Head of caudate nucleus (tissue), 42 donors: ENCODE measurements at places on chromosomes 1 and 21.

- DNase-seq, result no peak
These were observed 5.2 kb downstream of the OLIG1 start for GRCh38 chr21:33075128-33075527.

DNA sequence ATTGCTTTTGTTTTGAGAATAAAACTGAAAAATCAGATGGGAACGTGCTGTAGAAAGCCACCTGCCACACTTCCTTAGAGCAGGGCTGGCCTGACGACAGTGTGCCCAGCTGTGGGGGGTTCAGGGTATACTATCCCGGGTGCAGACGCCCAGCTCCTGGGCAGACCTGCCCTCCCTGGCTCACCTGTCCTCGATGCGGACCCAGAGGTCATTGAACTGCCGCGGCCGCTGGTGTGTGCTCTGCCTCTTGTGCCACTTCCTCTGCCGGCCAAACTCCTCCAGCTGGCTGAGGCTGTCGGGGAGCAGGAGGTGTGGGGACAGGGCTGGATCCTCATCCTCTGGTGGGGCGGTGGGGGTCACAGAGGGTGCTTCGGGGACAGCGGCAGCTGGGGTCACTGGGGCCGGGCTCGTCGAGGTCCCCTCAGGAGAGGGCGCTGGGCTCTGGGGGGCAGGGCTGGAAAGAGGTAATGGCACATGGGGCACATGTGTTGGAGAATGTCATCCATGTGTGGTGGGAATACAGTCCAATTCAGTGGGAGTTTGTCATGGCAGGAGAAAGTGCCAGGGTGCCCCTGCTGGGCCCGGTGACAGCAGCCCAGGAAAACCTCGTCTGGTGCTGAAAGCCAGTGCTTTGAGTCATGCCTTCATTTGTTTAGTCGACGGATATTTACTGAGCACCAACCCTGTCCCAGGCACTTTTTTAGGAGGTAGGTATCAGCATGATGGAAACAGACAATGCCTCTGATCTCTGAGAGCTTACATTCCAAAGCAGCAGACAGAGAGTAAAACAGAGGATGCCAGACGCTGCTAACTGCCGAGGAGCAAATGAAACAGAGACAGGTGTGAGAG is 222.0 kb downstream of the TRABD2B start:
- no peak for DNase-seq

GRCh38 chr1:98472878-98473277 is 188.6 kb upstream of the SNX7 start:
- DNase-seq, result no peak

DNA sequence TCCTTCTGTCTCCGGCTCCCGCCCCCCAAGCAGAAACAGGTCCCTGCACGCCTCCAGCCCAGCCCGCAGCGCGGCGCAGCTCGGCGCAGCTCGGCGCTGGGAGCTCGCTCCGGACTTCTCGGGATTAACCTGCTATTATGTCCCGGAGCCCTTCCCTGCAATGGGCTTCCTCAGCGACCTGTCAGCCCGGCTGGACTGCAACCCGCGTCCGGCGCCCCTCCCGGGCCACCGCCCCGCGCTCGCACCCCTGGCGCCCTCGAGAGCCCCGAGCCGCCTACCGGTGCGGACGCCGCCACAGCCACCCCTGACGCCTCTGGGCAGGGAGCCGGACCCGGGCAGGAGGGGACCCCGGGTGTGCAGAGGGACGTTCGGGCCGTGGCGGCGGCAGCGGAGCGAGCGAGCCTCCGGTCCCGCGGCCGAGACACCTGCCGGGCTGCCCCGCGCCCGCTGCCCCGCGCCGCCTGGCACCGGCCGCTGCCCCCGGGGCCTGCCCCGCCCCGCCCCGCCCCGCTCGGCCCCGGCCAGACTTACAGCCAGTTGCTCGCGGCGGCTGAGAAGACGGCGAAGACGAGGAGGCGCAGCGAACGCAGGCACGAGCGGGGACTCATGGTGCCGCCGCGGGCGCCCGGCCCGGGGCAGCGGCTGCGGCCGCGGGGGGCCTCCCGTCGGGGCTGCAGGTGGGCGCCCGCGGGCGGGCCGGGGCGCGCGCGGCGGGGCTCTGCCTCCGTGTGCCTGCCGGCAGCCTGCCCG is 407 bp downstream of the WNT4 start:
- no peak for DNase-seq

GRCh38 chr1:10901891-10902805 is 105.7 kb upstream of the CASZ1 start:
- no peak for DNase-seq

- DNase-seq, result no peak
These were observed 1.2 kb downstream of the SAMD11 start for GRCh38 chr1:924656-925560.

GRCh38 chr1:182391362-182392049 is at the start of gene GLUL:
TSS of gene GLUL (minus strand) at chr1:182391790. CDS start at chr1:182388737, 3,053 bp downstream.
- DNase-seq, result peak; percentile 96
